Stimulated activated CD4-positive, alpha-beta T cell treated with anti-CD3 and anti-CD28 coated beads, Interleukin-1b, Interleukin-23, amount 100 ng/mL, for 48 hours (primary cell): ENCODE measurements at places on chromosomes 12 and 14.

GRCh38 chr12:115597157-115597712 lies 680.3 kb downstream of the MED13L start:
- peak; percentile 8 for DNase-seq

GRCh38 chr14:22448905-22449599 lies 140.0 kb downstream of the DAD1 start:
- no peak for DNase-seq

DNA sequence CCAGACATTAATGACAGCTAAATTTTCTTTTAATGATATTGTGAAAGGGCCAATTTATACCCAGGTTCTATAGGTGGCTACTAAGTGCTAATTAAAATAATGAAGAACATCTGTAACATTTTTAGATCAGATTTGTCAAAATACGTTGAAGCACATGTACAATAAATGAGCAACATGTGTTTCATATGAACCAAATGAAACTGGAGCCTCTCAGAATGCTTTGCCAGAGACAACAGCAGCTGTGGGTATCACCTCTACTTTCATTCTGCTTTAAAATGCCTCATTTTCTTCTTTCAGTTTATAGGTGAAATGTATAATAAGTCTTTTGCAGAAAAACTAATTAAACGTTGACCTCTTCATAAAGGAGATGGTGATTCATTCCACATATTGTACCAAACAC lies 26.1 kb upstream of the MYF6 start:
- no peak for DNase-seq

DNA sequence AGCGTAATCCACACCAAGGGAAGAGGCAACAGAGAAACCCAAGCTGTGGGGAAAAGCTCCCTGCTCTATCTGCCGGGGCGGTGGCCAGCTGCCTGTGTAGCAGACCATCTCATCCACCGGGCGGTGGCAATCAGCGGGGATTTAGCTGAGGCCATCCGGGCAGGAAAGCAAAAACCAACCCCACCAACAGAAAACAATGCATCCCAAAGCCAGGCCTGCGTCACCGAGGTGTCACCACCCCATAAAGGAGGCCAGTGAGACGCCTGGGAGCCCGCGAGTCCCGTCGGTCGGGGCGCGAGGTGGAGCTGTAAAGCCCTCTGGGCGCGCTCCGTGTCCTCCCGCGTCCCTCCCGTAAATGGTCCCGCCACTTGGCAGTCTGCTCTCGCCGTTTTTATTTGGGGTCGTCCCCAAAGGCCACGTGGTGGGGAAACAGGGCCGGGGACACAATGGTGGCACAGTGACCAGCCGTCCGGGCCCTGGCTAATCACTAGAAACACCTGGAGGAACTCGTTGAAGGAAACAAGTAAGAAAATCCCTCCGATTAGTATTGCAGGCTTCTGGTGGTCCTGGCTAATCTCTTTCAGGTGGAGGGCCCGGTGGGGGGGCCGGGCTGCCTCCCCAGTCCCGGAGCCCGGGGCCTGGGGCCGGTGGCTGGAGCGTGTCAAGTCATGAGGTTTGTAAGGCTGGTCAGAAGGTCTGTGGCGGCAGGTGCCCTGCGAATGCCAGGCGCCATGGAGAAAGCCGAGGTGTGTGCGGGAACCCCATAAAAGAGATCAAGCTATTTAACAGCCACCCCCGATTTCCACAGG lies 94.7 kb upstream of the GSC start:
- DNase-seq: no peak

GRCh38 chr14:82710267-82710841 lies 1176.7 kb upstream of the SEL1L start:
- DNase-seq: peak; percentile 32

- DNase-seq: no peak
Observed at GRCh38 chr14:32286602-32287001, 42.5 kb upstream of the AKAP6 start.

GRCh38 chr12:103493199-103493598 lies 2.6 kb downstream of the C12orf42 start:
- no peak for DNase-seq

DNA sequence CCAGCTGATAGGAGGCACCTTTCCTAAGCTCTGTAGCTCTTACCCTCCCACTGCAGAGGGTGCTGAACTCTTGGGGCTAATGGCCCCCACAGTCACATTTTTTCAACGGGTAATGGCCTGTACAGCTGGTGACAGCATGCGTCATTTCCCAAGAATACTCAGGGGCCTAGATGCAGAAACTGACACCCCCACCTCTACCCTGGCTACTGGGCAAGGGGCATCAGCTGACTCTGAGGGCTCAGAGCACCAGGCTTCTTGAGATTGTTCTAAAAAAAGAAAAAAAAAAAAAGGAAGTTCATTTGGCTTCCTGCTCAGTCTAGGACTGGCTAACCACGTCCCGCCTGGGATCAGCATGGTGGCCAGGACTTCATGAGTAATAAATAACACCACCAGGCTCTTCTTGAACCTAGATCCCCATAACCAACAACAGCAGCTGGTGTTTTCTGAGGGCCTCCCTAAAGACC lies 35.2 kb downstream of the ZFP36L1 start:
- DNase-seq: no peak

DNA sequence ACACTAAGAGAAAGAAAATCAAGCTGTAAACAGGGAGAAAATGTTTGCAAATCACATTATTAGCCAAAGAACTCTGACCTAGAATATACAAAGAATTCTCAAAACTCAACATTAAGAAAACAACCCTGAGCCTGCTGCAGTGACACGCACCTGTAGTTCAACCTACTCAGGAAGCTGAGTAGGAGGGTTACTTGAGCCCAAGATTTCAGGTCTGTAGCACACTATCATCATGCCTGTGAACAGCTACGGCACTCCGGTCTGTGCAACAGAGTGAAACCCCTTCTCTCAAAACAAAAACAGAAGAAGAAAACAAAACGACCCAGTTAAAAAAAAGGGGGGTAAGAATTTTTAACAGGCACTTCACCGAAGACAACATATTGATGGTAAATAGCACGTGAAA lies 20.8 kb downstream of the SAV1 start:
- no peak for DNase-seq

- DNase-seq: no peak
Observed at GRCh38 chr14:93343797-93344196, 3.2 kb upstream of the COX8C start.

DNA sequence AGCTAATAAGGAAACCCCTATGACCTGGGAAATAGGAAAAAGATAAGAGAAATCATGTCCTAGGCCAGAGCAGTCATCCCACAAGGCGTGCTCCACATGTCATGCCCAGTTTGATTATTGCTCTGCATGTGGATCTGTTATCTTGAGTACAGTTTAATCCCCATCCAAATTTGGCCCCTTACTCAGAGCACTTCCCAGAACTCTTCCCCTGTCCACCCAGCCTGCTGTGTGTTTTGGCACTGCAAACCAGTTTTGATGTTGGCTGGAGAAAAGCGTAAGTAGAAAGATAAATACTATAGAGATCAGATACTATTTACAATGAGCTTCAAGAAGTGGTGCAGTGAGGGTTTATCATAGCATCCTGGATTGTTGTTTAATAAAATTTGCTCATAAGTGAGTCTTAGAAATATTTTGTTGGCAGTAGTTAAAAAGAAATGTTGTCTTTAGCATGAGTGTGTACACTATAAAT lies 83.8 kb downstream of the PTPRB start:
- no peak for DNase-seq

- DNase-seq: no peak
Observed at GRCh38 chr12:11798856-11799501, 149.5 kb downstream of the ETV6 start.

- no peak for DNase-seq
Observed at GRCh38 chr12:29582146-29582545, 84.7 kb upstream of the OVCH1 start.

DNA sequence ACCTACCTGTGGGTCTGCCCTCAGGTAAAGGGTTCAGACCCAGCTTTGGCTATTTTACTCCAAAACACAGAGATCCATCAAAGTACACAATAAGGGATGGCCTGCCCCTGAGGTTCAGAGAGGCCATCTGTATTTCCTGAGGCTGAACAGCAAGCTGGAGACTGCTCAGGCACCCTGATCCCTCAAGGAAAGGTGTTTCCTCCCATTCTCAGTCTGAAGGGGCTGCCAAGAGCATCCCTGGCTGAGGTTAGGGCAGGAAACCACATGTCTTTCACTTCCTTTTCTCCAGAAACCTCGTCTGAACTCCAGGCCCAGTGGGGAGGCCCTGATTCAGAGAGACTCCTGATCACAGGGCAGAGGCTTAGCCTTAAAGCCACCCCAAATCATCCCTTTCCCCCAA lies 1.5 kb downstream of the RILPL1 start:
- peak; percentile 6 for DNase-seq

- DNase-seq: no peak
Observed at GRCh38 chr12:124428136-124428791, 133.4 kb downstream of the RFLNA start.

GRCh38 chr14:33280646-33281045 lies 342.0 kb downstream of the NPAS3 start:
- no peak for DNase-seq

DNA sequence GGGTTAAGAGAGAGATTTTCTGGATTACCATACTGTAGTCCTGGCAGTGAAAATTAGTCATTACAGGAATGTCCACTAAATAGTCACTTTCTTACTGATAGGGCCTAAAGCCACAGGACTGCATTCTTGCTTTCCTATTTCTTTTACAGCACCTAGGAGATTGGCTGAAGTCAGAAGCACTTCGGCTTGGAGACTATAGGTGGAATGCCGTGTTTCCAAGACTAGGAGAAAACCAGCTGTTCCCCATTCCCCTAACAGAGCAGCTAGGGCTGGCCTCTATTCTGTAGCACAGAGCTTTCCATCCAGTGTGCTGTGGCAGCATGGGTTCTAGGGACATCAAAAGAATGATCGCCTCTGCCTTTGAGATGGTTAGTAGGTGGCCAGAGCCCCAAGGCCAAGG lies 15.1 kb downstream of the PIGH start:
- no peak for DNase-seq

- no peak for DNase-seq
Observed at GRCh38 chr12:46579474-46579873, 206.9 kb upstream of the SLC38A2 start.

- DNase-seq: no peak
Observed at GRCh38 chr14:36454599-36455240, 65.3 kb downstream of the NKX2-1 start.

GRCh38 chr12:49871263-49871561 lies 28.3 kb upstream of the BCDIN3D start:
- DNase-seq: no peak

DNA sequence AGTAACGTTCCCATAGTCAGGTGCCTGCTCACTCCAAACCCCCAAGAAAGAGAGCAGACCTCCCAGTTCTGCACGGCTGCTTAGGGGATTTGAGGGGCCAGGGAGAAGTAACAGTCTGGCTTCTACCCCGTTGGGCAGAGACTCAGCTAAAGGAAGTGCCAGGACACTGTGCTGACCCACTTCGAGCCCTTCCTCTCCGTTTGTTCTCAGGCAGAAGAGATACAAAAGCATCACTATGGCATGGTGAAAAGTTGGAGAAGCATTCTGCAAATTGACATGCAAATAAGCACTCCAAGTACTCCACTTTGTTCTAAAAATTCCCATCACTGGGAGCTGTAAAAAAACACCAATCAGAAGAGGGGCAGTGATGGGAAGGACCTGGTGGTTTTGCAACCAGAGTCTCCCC lies 239.1 kb downstream of the EGLN3 start:
- DNase-seq: no peak

- no peak for DNase-seq
Observed at GRCh38 chr14:23621932-23622730, 14.0 kb upstream of the DHRS2 start.

- no peak for DNase-seq
Observed at GRCh38 chr12:6090803-6091202, 33.7 kb downstream of the VWF start.

DNA sequence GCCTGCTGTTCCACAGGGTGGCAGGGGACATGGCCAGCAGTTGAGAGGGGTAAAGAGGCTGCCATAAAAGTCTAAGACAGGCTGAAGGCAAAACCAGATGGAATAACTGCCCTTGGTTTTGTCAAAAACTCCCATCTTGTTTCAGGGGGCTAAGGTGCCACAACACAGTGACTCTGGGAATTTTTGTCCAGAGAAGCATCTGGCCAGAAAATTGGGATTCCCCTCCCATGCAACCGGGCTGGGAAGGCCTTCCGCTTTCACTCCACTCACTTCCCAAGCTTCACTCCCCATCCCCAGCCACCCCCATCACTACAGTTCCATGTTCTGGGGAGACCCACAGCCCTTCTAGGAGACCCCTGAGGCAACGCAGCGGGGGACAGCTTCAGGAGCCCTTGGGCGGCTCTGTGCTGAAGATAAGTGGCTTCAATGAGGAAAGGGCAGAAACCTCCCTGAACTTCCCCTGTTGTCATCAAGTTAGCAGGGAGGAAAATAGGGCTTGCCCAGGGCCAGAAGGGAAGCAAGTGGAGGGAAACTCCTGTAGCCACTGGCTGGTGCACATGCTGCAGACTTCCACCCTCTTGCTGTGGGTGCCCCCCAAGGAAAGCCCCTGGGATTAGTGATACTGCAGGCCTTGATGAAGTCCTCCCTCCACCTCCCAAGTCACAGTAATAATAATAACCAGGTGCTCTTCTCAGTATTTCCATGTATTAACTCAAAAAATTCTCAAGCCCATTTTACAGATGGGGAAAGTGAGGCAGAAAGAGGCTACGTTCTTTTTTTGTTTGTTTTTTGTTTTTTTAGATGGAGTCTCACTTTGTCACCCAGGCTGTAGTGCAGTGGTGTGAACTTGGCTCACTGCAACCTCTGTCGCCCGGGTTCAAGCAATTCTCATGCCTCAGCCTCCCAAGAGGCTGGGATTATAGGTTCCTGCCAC lies 6.0 kb downstream of the TMEM229B start:
- no peak for DNase-seq

DNA sequence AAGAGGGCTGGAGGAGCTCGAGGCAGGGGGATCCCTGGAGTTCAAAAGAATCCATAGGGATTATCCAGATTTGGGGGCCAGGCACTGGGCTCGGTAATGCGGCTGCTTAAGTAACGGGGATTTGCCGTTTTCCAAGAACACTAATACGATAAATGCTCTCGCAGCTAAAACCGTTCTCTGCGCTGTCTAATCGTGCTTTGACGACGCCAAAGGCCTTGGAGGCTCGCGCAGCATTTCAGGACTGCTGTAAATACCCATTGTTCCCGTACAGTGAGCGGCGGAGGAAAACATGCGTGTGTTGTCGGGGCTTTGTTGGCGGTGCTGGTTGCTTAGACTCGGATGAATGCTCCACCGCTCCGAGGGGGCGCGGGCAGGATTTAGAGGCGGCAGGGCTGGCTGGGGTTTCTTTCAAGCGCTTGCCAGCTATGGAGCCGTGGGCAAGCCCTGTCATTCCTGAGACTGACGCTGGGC lies 26.2 kb downstream of the DIO3 start:
- DNase-seq: no peak

GRCh38 chr14:91371011-91371989 lies 46.3 kb downstream of the CCDC88C start:
- DNase-seq: no peak
